Urinary bladder (tissue), 4 donors: ENCODE measurements at places on chromosomes 16 and 17. TPM values are rescaled to one million over a fixed set of nuclear protein-coding genes. Genes with fewer than 3 reads are reported as not detected.

Gene PLA2G10
- total RNA-seq = 0.32 TPM

Gene CD300E
- total RNA-seq = 0.42 TPM

Gene MARCHF10
- total RNA-seq = 0.42 TPM

Gene TP53TG3D
- total RNA-seq = not detected

Gene OR2C1
- total RNA-seq = 0.85 TPM

DNA sequence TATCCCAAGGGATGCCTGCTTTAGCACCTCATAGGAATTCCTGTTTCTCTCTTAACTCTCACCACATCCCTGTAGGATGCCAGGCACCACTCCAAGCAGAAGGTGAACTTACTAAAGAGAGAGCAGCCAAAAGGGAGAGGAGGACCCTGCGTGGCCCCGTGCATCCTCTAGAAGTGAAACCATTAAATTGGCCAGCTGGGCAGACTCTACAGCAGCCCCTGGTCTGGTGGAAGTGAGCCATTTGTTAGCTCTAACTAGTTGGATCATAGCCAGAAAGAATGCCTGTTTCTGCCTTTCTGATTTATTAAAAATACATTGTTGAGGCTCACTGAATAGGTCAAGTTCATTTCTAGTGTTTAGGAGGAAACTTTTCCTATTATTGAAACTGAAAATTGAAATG lies 22.3 kb downstream of the TMEM11 start:
- DNase-seq = no peak

- no peak for DNase-seq
Observed at GRCh38 chr17:66459811-66460270, 157.4 kb downstream of the PRKCA start.

DNA sequence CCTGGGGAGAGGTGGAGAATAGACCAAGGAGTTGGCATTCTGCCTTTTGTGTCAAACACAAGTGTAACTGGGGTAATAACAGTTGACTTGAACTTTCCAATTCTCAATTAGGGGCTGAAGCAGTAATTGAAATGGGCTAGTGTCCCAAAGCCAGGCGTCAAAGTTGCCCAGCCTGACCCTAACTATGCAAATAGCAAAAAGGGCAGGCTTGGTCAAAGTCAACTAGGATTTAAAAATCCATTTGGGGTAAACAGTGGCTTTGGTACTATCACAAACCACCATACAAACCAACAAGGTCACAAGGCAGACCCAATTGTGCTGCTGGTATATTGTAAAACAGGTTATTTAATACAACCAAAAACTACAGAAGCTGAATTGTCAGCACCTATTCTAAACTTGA lies 18.0 kb downstream of the NFE2L1 start:
- no peak for DNase-seq

DNA sequence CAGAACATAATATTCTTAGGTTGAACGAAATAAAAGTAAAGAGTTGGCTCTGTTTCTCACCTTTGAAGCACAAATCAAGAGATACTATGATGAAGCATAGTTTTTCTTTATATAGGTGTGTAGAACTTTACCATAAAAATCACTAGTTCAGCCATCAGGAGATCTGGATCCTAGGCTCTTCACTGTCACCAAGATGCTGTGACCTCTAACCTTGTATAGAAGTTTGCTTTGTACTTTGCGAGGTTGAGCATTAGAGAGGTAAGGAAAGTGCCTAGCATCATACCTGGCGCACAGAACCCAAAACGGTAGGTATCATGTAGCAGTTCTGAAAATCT lies 553 bp upstream of the CDC6 start:
- no peak for DNase-seq

DNA sequence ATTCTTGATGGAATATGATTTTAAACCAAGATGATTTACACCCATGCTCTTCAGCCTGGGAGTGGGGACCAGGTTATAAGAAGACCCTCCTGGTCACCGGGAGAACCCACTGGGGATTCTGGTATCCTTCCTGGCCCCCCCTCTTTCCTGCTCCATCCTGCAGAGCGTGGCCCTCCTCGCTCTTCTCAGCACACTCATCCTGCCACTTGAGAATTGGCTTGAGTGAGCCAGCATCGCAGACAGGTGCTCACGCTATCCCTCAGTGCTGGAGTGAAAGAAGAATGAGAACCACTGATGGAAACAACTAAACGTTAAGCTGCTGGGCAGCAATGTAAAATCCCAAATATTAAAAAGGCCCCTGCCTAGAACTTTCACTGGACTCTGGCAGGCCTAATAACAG lies 98.0 kb downstream of the CYTH1 start:
- DNase-seq = no peak

DNA sequence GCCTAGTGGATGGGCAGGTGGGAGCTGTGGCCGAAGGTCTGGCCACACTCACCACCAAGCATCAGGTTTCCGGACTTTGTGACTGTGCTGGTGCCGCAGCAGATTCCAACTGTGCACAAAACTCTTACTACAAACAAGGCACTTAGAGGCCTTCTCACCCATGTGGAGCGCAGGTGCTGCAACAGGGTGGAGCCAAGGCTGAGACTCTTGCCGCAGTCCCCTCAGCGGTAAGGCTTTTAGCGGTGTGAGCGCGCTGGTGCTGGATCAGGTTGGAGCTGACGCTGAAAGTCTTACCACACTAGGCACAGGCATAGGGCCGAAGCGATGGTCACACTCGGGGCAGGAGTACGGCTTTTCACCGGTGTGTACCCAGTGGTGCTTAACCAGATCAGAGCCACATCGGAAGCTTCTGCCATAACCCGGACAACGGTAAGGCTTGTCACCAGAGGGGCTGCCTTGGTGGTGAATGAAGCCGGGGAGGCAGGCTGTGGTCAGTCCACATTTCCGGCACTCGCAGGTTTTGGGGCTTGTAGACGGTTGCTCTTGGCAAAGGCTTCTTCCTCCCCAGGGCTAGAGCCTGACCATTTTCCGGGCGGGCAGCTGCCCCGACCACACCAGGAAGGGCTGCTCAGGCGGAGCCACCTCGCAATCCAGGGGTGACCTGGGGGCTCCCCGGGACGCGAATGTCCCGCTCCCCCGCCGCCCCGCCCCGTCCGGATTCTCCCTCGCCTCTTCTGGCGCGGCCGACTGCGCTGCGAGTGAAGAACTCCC lies 1.0 kb upstream of the ARMC5 start:
- no peak for DNase-seq

DNA sequence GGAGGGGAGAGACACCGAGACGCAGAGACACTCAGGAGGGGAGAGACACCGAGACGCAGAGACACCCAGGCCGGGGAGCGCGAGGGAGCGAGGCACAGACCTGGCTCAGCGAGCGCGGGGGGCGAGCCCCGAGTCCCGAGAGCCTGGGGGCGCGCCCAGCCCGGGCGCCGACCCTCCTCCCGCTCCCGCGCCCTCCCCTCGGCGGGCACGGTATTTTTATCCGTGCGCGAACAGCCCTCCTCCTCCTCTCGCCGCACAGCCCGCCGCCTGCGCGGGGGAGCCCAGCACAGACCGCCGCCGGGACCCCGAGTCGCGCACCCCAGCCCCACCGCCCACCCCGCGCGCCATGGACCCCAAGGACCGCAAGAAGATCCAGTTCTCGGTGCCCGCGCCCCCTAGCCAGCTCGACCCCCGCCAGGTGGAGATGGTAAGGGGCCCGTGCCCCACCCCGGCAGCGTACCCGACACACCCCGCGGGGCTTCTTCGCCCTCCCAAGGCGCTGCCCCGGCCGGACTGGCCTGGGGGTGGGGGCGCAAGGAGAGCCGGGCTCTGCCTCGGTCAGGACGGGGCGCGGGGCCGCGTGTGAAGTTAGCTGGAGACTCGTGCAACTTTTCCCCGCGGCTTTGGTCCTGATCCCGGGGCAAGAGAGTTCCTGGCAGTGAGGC lies 427 bp downstream of the PPP1R1B start:
- DNase-seq = no peak

DNA sequence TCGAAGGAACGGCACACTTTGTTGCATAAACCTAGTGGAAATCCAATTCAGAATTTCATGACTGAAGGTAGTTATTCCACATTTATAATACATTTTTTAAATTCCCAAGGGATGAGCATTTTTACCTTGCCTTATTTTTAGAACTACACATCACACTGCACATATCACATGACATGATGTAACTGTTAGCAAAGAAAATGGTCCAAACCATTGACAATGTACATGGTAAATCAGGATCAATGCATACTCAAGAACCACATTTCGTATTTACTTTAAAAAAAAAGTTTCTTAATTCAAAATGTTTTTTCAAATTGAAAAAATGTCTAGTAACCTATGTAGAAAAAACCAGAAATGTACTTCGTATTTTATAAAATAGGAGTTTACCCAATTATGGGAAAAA lies 2.5 kb downstream of the KANSL1 start:
- DNase-seq = no peak

DNA sequence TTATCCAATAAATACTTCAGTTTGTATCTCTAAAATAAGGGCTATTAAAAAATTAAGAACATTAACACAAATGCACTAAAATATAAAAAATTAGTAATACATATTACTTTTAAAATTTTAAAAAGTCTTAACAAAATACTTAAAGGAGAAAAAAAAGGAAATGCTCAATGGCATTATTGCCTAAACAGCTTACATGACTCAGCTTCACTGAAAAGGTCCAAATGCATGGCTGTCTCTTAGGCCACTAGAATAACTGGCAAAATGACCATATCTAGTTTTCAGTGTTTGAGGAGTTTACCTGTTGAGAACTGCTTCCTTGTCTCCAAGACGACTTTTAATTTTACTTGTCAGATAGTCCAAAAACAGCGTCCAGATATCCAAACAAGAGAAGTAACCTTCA lies 66.0 kb downstream of the XPO6 start:
- DNase-seq = no peak

- DNase-seq = no peak
Observed at GRCh38 chr17:36643086-36643685, 41.8 kb downstream of the MRM1 start.

GRCh38 chr16:19542138-19542821 lies 13.2 kb upstream of the VPS35L start:
- no peak for DNase-seq

- no peak for DNase-seq
Observed at GRCh38 chr17:42850954-42851353, at the start of gene AOC3. Gene AOC3, plus strand, starts transcription at chr17:42851199. Its CDS starts 145 bp downstream, at chr17:42851344.

- DNase-seq = no peak
Observed at GRCh38 chr16:74691093-74691855, 9.4 kb downstream of the MLKL start.

GRCh38 chr16:67542464-67542863 lies 13.8 kb downstream of the RIPOR1 start:
- DNase-seq = no peak

DNA sequence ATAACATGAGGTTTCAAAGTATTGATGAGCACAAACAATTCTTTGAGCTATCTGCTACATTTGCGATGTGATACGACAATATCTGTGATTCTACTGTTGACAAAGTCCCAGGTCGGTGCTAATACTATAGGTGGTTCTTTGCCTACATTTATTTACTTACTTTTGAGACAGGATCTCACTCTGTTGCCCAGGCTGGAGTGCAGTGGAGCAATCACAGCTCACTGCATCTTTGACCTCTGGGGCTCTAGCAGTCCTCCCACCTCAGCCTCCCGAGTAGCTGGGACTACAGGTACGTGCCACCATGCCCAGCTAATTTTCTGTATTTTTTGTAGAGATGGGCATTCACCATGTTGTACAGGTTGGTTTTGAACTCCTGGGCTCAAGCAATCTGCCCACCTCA lies 343.4 kb downstream of the SHISA9 start:
- no peak for DNase-seq

- no peak for DNase-seq
Observed at GRCh38 chr17:17072546-17072945, 30.3 kb downstream of the MPRIP start.

DNA sequence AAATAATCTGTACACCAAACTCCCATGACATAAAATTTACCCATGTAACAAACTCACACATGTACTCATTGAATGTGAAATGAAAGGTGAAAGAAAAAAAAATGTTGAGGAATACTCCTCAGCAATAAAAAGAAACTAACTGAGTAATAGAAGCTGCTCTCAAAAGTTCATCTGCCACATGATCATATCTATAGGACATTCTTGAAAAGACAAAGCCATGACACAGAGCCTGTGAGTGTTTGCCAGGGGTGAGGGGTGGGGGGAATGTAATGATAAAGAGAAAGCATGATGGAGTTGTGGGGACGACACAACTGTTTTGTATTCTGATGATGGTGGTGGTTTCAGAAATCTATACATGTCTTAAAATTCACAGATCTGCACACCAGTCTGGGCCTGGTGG lies 52.2 kb upstream of the TMC5 start:
- no peak for DNase-seq

GRCh38 chr16:1287982-1288670 lies 21.3 kb upstream of the UBE2I start:
- DNase-seq = no peak

DNA sequence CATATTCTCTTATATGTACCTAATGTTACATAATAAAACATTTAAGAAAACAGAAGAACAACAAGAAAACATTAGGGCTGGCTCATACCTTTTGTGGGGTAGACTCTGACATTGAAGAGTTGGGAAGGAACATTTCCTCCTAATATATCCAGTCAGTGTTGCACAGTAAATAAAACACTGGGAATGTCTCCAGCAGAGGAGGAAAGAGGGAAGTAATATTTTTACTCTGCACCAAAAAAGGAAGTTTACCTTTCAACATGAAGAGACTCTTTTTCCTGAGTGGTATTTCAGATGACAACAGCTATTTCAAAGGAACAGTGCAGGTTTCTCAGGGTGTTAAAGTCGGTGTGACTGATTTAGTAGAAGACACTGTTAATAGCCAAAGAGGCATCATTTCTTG lies 31.9 kb downstream of the EPN2 start:
- DNase-seq = no peak

DNA sequence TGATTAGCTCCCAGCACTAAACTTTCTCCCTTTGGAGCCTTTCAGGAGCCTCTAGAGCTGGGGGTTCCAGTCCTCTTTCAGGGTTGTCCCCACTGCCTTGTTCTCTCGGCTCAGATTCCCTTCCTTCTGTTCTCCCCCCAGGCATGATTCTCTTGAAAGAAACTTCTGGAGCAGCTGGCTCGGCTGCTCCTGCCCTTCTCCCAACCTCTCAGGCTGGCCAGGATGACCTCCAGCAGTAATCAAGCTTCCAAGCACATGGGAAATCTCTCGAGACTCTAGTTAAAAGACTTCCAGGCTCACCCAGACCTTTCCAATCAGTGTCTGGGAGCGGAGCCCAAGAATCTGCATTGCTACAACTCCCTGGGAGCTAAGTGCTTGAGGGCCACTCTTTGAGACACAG lies 3.6 kb downstream of the SDK2 start:
- no peak for DNase-seq

DNA sequence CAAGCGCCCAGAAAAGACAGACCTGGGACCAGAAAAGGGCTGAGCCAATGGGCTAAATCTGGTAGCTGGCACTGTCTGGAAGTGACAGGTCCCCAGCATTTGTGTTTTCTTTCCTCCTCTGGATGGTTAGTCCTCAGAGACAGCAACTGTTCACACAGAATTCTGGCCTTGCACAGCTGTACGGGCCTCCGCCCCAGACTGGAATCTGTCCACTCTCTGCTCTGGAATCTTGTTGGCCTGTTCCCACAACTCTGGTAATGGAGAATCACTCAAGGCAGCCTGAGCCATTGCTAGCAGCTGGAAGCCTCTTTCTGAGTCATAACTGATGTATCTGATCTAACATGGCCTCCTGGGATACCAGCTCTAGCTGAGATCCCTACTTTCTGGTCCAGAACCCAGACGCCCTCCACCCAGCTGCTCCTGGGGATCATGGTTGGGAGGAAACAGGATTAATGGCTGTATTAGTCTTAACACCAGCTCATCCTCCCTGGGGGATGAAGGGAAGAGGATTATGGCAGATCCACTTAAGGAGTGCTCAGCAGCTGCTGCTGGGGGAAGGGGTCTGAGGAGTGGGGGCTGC lies 9.1 kb downstream of the ZNF668 start:
- no peak for DNase-seq

- DNase-seq = no peak
Observed at GRCh38 chr16:16075488-16076422, 126.3 kb downstream of the ABCC1 start.
